ENCODE measurements at places on chromosomes 4 and X.

DNA sequence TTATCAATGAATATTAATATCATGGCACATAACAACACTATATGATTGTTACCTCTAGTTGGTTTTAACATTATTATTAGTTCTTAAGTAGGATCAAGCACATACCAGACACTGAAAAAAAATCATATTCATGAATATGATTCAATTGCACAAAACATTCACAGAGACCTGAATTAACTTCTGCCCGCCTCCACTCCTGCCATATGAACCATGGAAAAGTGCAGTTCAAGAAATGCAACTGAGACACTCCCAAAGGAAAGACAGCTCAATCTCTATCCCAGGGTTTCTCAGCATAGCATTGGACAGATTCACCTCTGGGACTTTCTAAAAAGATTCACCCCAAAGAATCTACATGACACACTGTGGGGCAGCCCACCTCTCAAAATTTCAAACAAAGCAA lies 103.5 kb upstream of the KCNIP4 start:
- DNase-seq: no peak

DNA sequence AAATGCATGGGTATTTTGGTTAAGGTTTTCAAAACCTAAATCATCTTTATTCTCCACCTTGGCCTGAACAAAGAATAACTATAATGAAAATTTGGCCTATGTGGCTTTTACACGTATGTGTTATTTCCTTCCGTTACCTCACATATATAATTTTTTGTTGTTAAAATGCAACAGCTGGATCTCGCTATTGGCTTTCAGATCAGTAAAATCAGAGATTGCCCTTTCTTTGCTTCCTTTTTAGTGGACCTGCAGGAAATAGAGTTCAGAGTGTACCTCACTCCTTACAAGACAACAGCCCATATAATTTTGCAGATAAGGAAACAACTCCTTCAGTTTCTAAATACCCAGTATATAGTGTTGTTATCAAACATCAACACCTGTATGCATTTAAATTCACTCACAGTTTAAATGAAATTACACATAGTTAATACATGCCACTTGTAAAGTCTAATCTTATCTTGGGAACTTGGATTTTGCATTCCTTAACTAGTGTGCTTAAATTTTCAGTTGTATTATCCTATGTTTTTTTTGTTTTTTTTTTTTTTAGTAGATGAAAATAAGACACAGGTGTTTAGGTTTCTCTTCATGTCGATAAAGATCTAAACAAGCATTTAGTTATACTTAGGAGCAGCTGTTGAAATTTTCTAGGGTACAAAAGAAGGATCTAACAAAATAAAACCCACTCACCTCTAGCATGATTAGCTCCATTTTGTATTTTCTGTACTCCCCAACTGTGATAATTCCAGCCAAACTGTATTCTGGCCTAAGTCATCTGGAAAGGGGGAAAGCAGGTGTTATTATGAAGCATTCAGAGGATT lies 96.2 kb upstream of the SPRY1 start:
- DNase-seq: no peak

DNA sequence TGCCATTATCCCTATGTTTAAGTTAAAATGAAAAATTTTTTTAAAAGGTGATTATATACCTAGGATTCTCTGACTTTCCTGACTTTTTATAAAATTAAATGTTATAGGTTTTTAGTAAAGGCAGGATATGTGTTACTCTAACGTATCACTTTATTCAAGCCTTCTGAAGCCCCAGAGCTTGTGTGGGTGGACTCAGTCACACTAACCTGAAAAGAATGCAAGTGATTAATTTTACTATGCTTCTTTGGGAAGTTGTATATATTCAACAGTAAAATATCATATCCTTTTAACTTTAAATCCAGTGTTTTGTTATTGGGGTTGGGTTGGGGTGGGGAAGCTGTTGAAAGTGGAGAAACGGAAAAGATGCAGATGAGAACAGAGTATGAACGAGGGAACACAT lies 22.8 kb downstream of the PDLIM3 start:
- DNase-seq: no peak

GRCh38 chrX:111354496-111354895 lies 57.5 kb downstream of the DCX start:
- DNase-seq: no peak

- DNase-seq: peak; percentile 59
These were observed at the start of gene GPRASP1 for GRCh38 chrX:102651242-102652011. Gene GPRASP1 (plus strand): TSS chrX:102651483. CDS start chrX:102653914, 2,431 bp downstream.

DNA sequence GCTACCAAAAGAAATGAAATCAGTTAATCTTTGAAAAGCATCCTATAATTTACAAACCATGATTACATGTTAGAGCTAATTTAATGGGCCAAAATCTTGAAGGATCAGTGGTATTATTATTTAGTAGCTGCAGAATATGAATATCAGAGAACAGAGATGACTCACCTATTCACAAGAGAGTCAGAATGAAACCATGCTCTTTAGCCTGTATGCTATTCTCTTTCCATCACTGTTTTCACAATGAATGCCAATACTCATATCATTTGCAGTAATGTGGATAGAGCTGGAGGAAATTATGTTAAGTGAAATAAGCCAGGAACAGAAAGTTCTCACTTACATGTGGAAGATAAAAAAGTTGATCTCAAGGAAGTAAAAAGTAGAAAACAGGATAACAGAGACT lies 414.1 kb downstream of the CENPC start:
- DNase-seq: no peak

DNA sequence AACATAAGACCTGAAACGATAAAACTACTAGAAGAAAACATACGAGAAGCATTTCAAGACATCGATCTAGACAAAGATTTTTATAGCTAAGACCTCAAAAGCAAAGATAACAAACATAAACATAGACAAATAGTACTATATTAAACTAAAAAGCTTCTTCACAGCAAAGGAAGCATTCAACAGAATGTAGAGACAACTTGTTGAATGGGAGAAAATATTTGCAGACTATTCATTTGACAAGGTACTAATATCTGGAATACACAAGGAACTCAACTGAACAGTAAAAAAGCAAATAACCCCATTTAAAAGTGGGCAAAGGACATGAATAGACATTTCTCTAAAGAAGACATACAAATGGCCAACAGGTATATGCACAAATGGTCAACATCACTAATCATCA lies 49.8 kb downstream of the MANBA start:
- no peak for DNase-seq

DNA sequence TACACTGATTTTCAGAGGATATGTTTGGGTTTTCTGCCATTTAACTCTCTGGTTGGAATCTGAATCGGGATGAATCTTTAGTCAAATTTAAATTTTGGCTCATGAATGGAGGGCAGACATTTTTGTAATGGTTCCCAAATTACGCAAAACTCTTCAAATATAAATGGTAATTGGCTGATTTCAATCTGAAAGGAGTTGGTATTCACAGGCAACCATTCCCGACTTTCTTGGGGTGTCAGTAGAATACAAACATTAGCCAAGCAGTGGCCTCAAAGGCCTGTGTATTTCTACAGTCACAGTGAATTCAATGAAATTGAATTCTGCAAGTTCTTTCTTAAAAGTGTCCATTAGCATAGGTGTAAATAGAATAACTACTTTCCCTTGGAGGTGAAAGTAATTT lies 668.8 kb upstream of the PRKX start:
- DNase-seq: no peak

GRCh38 chr4:179268791-179269190 lies 1826.6 kb upstream of the AGA start:
- DNase-seq: no peak

- DNase-seq: no peak
These were observed 52.4 kb downstream of the DLG3 start for GRCh38 chrX:70497026-70497425.

DNA sequence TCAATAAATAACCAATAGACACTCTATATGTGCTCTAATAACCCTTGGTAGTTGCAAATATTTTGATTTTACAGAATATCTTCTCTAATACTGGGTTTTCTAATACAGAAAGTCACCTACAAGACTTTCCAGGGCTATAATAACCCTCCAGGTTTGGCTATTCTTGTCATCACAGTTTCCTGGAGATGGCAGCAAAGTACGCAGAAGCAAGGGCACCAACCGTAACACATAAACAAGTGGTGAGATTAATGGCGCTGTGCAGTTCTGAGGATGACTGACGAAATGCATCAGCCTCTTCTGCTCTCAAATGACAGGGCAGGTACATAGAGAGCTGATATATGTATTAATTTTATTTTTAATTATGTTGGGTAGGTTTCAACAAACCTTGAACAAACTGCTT lies 122.4 kb downstream of the C4orf33 start:
- DNase-seq: no peak

DNA sequence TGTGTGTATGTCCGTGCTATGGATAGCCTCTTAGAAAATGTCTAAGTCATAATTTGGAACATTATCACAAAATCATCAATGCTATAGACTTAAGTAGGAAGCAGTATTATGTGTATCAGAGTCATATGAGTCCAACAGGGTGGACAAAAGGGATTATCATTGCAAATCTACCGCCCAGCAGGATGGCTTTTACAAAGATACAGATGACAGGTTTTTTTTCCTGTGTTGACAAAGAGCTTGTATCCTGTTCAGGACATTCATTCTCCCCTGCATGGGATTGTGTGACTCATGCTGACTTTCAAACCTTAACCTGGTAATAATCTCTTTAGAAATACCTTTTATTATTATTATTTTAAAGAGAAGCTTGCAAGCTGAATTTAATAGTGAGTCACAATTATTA lies 310.3 kb upstream of the GNPDA2 start:
- DNase-seq: no peak

- no peak for DNase-seq
These were observed 202.5 kb upstream of the RPL34 start for GRCh38 chr4:108417923-108418322.

GRCh38 chr4:158299459-158300007 lies 89.2 kb downstream of the TMEM144 start:
- no peak for DNase-seq

DNA sequence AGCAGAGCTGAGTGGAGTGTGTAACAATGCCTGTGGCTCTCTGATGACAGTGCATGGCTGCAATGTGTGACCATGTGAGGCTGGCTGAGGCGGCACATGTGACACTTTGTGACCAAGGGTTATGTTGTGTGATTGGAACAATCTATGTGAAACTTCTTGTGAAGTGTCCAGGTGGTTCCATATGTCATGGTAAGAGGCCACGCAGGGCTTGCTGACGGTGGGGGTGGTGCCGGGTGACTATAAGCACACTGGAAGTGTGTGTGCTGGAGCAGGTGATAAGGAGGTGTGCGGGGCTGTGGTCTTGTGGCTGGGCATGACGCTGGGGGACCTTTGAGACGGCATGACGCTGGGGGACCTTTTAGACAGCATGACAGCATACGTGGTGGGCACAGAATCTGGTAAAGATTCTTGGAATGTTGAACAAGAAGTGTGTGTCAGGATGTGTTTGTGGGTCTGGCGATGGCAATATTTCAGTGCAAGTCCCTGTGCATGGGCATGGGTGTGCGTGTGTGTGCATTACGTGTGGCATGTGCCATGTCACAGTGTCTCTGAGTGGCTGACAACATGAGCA lies 7.4 kb upstream of the HDAC6 start:
- no peak for DNase-seq

DNA sequence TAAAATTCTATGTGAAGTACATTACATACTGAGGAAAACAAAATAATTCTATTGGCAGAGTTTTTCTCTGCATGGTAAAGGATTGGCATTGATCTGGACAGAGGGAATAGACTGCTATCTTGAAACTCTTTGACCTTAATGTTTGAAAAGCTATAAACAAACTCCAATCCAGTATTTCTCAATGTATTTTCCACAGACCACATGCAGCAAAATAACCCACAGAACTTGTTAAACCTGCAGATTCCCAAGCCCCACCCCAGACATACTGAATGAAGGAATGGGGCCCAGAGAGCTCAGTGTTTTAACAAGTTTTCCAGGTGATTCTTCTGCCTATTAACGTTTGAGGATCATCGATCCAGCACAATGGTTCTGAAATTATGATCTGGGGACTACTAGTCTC lies 15.7 kb downstream of the RNF128 start:
- no peak for DNase-seq

- no peak for DNase-seq
These were observed 356.2 kb downstream of the GRIA2 start for GRCh38 chr4:157576671-157577217.

- DNase-seq: no peak
These were observed 16.2 kb upstream of the NAA11 start for GRCh38 chr4:79341893-79342653.

DNA sequence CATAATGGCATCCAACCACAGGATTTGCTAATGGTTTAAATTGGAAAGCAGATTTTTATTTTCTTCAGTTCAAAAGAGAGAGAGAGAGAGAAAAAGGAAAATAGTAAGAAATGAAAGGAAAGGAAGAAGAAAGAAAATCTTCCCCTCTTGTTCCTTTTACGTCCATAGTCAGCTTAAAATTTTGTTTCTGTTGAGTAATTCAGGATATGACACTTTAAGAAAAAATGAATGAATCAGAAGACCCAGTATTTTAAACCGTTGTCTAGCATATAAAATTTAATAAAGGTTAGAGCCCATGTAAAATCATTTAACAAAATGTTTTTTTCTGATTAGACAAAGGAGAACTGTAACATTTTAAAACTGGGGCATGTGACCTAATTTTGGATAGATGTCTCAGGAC lies 391.8 kb upstream of the EPHA5 start:
- no peak for DNase-seq

DNA sequence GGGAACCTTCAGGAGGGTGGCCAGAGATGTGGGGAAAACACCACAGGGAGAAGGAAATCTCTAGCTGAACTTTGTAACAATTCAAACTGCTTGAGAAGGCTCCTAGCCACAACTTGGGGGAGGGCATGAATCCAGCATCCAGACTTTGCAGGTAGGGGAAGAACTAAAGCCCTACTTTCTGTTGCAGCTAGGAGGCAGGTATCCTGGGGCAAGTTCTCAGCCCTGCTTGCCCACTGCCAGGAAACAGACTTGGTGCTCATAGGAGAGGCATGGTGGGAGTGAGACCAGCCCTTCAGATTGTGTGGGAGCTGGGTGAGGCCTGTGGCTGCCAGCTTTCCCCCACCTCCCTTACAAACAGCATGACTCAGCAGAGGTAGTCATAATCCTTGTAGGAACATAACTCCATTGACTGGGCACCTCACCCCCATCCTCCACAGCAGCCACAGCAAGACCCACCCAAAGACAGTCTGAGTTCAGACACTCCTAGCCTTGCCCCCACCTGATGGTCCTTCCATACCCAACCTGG lies 209.5 kb upstream of the CPEB2 start:
- DNase-seq: no peak

DNA sequence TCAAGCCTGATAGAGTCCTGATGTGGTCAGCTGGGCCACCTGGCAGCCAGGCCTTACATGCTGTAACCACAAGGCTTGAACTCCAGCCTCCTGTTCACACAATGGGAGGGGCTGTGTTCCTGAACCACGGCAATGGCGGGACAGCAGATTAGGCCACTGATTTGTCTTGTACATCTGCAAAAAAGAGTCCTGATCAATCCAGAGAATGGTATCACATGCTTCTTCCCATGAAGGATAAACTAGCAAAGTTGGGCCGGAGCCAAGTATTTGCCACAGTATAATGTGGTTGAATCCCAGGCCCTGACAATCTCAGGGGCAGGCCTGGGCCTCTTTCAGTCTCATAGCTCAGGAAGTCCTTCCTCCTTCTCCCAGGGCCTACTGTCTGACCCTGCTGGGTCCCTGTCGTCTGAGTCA lies 2182.5 kb upstream of the AGA start:
- DNase-seq: no peak

GRCh38 chr4:11198516-11199305 lies 230.0 kb downstream of the HS3ST1 start:
- DNase-seq: no peak

GRCh38 chr4:55808186-55808585 lies 11.4 kb upstream of the EXOC1L start:
- no peak for DNase-seq

GRCh38 chrX:44735498-44735897 lies 108.3 kb upstream of the DUSP21 start:
- DNase-seq: no peak

- DNase-seq: peak; percentile 80
These were observed 19.9 kb upstream of the MXD4 start for GRCh38 chr4:2281575-2282343.

Data from CD4-positive, alpha-beta T cell (primary cell).